ENCODE measurements at places on chromosomes 1 and 21. TPM values are rescaled to one million over a fixed set of nuclear protein-coding genes. Genes with fewer than 3 reads are reported as not detected.

- ATAC-seq = peak; percentile 83
These were observed 7.0 kb upstream of the HEYL start for GRCh38 chr1:39646232-39647081.

GRCh38 chr1:23171181-23171755, 2.6 kb upstream of the LUZP1 start:
- no peak for ATAC-seq

The IGFN1 gene
- 0.77 TPM for total RNA-seq

- ATAC-seq = no peak
These were observed 631 bp upstream of the KRTAP10-9 start for GRCh38 chr21:44626262-44626661.

- peak; percentile 18 for ATAC-seq
These were observed 43.4 kb downstream of the LDLRAD2 start for GRCh38 chr1:21855257-21856096.

DNA sequence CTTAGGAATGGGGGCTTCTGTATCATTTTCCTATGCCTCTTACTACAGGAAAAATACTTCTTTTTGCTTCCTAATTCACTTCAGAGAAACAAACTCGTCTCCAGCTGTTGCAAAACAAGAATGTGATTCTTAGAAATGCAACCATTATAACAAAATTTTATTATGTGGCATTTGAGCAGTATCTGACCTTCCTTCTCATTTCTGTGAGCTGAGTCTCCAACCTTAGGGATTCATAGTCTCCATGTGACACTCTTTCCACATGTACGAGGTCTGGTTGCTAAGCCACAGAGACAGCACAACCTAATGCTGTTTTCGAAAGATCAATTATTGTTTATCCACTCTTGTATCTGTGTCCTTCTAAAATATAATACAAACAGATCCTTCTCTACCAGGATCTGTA, 75.3 kb upstream of the RGS4 start:
- ATAC-seq = no peak

DNA sequence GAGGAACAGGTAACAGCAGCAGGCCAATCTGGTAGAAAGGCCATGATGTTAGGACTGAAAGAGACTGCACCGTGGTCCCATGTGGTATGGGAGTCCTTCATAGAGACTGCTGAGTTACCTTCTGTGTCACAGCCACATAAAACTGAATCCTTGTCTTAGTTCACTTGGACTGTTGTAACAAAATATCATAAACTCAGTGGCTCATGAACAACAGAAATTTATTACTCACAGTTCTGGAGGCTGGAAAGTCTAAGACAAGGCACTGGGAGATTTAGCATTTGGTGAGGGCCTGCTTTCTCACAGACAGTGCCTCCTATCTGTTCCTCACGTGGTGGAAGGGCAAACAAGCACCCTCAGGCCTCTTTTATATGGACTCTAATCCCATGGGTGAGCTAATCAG, 67.5 kb downstream of the CD2 start:
- no peak for ATAC-seq

- no peak for ATAC-seq
These were observed 46.2 kb upstream of the IVNS1ABP start for GRCh38 chr1:185363205-185363604.

GRCh38 chr1:195898924-195899323, 709.3 kb downstream of the KCNT2 start:
- ATAC-seq = no peak

GRCh38 chr1:159334797-159335196, 32.7 kb downstream of the FCER1A start:
- ATAC-seq = no peak

- ATAC-seq = peak; percentile 67
These were observed 196.2 kb downstream of the ZC3H11B start for GRCh38 chr1:219416598-219417238.

DNA sequence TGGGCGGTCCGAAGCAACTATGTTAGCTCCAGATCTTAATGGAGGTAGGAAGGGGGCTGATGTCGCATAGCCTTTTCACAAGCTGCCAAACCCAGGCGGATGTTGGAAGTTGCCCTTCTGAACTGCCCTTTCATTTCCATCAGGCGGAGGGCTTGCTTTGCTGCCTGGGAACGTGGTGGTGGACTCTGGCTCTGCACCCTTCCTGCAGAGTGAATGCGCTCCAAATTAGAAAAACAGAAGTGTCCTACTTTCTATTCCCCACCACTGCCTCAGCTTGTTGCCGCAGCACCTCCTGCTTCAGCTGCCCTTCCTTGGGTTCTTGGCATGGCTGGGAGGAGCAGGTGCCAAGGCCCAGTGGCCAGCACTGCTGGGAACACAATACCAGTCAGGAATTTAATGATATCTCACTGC, 60.6 kb downstream of the AK4 start:
- ATAC-seq = no peak

DNA sequence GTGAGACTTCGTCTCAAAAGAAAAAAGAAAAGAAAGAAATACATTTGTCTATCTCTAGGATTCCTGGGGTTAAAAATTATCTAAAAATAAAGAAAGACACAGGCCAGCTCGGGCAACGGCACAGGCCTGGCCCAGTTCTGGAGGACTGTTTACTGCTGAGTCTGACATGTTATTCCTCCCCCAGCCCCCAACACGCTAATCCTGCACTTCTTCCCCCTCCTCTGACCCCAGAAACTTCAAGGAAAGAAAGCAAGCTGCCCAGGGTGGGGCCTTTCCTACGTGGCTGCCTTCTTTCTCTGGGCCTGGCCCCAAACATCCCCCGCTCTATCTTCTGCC, 40.0 kb downstream of the ACOT7 start:
- ATAC-seq = no peak

The TRABD2B gene
- total RNA-seq = 0.18 TPM

DNA sequence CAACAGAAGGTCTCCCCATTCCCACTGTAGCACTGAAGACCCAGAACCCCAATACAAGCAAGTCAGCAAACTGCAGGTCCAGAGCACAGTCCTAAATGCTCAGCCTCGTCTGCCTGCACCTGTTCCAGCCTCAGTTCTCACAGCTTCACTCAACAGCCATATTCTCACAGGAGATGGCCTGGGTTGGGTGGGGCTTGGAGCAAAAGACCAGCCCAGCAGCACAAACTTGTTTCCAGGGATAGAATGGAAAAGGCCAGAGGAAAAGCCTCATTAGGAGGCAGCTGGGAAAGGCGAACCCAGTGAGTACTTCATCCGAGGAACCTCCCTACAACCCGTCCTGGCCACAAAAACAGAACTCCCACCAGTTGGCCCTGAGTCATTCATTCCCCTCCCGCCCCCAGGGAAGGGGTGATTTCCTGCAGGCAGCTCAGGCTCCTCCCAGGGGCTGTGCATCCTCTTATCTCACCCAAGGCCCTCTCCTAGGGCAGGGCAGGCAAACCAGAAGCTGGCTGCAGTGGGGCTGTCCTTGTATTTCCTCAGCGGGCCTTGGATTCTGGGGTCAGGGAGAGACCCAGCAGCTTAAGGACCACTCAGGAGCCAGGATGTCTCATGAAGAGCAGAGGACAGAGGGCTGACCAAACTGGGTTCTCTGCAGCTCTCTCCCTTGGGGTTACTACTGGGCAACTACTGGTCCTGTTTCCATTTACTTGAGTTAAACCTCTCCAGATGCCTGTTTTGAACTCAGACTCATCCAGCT, 7.4 kb upstream of the MPL start:
- peak; percentile 15 for ATAC-seq

GRCh38 chr21:46057710-46058241, 40.1 kb upstream of the COL6A2 start:
- ATAC-seq = no peak

- no peak for ATAC-seq
These were observed 25.2 kb upstream of the KIF26B start for GRCh38 chr1:245129319-245130240.

DNA sequence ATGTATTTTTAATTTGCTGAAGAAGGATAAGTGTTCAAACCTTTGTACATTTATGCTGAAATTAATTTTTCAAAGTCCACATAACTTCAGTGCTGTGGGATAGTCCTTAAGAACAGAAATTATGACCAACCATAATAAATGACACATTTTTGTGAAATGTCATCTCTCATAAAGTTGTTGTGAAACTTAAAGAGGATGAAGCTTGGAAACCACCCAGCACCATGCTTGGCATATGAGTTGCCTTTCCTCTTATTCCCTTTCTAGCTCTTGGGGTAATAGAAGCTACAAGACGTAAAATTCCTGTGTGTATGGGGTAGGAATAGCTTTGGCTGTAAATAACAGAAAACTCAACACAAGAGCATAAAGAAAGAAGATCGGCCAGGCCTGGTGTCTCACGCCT, 18.9 kb upstream of the USP24 start:
- ATAC-seq = no peak

The GBP1 gene
- total RNA-seq = 34.8 TPM

- ATAC-seq = no peak
These were observed 22.8 kb upstream of the POFUT2 start for GRCh38 chr21:45310459-45310858.

GRCh38 chr1:8858888-8859706, 19.4 kb downstream of the ENO1 start:
- peak; percentile 3 for ATAC-seq

DNA sequence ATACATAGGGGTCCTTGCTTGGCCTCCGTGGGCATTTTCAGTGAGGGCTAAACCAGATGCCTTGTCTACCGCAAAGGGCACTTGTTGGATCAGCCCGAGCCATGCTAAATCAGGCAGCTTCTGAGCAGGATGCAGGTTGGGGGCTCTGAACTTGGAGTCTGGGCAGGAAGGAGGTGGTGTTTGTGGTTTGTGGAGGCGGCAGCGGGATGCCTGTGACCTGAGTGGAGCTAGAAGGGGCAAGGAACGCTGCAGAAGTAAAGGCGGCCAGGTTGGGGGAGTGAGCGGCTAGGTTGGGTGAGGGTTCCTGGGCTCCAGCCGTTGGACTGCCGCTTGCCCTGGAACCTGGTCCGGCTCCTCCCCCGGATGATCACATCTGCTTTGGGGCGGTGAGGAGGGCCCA, 183.9 kb downstream of the CAMTA1 start:
- ATAC-seq = no peak

DNA sequence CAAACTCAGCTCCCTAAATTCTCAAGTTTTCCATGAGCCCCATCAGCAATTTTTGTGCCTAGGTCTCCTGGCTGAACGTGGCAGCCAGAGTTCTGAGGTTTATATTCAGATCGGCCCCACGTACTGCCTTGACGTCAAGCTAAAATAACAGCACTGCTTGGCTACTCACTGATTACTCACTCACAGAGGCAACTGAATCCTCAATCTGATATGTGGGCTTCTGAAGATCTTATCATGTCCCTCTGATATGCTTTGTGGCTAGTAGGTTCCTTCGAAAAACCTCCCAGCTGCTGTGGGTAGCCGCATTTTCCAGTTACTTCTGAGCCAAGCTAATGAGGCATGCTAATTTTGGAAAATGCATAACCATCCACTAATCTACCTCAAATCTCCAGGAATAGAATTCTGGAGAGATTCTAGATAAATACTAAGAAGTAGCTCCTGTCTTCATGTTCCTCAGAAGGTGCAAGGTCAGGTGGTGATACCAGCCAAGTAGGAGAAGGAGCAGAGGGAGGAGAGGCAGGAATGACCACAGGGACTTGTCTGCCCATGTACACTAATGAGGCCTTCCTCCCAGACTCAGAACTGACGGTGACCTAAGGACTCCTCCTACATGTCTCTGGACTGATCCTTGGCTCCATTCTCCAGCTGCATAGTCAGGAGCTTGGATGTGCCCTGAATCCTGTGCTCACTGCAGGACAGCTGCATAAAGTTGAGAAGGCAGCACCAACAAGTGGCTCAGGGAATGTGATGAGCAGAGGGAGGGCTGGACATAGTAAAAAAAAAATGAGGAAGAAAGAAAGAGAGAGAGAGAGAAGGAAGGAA, 263.7 kb downstream of the TNR start:
- ATAC-seq = no peak

DNA sequence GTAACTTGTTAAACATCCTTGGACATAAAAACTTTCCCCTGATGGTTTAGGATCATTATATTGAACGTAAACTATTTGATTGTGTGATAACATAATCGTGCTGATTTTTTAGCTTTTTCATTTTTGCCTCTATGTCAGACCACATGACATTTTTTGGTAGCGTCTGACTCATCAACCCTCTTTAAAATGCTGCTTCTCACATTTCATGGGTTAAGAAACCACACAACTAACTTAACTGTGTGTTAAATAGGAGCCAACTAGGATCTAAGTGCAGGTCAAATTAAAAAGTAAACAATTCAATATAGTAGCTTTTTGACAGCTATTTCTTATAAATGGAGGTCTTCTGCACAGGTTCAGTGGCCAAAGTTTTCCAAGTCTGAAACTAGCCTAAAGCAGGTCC, 9.8 kb downstream of the BTG3 start:
- ATAC-seq = no peak

The LACTBL1 gene
- not detected for total RNA-seq

- peak; percentile 97 for ATAC-seq
These were observed 6.2 kb downstream of the NECTIN4 start for GRCh38 chr1:161082996-161083747.

DNA sequence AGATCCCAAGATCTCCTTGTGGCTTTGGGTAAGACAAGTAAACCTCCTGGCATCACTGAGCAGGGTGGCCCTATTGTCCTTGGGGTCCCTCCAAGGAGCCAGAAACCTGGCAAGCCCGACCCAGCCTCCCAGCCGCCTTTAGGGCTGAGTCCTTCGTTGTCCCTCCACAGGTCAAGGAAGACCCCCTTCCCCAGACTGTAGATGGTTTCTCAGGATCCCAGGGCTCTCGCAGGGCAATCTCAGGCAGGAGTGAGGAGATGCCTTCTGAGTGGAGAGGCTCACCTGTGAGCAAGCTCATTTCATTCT, 71.6 kb upstream of the CSF3R start:
- ATAC-seq = no peak

DNA sequence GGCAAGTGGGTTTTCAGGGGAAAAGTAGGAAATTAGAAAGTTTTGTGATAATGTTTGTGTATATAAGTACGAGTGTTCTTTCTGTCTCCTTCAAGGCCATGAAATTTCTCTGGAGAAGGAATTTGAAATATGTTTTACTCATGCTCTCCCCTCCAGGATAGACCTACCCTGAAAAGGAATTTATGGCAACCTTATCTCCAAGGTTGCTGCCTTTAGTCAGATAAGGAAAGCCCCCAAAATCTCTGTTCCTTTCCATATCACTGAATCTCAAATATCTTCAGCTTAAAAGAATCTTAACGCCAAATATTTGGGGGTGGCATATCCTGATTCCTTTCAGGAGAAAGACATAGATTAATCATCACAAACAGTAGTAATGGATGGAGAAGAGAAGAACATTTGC, 499 bp upstream of the C4BPB start:
- no peak for ATAC-seq

GRCh38 chr1:67834246-67834877, 1.1 kb upstream of the GNG12 start:
- ATAC-seq = no peak

The MNDA gene
- not detected for total RNA-seq

The TNFSF18 gene
- total RNA-seq = 3.6 TPM

DNA sequence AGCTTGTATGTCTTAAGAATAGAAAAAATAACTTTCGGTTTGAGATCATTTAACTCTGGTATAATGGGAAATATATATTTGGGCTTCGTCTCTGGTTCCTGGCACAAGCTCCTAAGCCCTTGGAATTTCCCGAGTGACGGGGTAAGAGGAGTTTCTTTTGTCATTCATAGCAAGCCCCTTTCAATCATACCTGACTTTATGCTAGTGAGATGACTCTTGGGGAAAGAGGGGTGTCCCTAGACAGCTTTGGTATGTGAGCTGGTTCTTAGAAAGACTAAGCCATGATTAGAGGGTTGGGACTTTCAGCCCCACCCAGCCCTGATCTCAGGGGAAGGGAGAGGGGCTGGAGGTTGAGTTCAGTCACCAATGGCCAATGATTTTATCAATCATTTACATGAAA, 13.9 kb upstream of the MTARC1 start:
- ATAC-seq = no peak

The COPA gene
- total RNA-seq = 130 TPM

GRCh38 chr1:223208164-223209076, 65.4 kb upstream of the TLR5 start:
- ATAC-seq = no peak

All from motor neuron (in vitro differentiated cells).